Ovary (tissue), 10 donors: ENCODE measurements at places on chromosomes 3 and 15.

GRCh38 chr15:71888797-71889196, 78.4 kb downstream of the NR2E3 start:
- DNase-seq: no peak

- DNase-seq: no peak
Observed at GRCh38 chr15:80819001-80819400, 39.8 kb downstream of the CEMIP start.

- DNase-seq: peak; percentile 96
Observed at GRCh38 chr3:194315088-194315964, 35.8 kb downstream of the CPN2 start.

DNA sequence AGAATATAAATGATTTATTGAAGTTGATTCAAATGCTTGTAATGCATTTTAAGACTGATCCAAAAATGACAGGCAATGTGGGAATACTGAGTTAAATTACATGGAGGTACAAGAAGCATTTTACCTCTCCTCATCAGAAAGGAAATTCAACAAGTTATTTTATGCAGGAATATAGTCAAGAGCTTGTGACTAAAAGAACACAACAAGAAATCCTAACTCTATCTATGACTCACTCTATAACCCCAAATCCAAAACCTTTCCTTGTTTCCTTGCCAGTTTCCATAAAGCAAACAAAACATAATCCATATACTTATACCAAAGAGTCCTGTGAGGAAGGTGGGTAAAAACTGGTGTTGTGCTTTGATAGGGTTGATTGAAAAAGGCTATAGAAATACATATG, 30.8 kb downstream of the SIN3A start:
- DNase-seq: no peak

- DNase-seq: no peak
Observed at GRCh38 chr3:71723452-71724170, 1.6 kb downstream of the EIF4E3 start.

DNA sequence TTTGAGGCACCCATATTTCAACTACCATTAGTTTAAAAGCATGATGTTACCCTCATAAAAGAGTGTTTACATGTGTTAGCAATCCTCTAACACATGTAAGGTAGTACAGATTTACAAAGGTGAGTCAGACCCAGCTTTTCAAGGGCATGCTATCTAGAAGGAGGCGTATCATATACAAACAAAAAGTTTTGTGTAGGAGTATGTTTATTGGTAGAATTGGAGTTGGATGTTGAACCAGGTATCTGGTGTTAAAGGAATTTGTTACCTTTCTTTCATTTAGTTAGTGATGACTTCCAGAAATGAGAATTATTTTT, 2.4 kb downstream of the HACD3 start:
- no peak for DNase-seq

DNA sequence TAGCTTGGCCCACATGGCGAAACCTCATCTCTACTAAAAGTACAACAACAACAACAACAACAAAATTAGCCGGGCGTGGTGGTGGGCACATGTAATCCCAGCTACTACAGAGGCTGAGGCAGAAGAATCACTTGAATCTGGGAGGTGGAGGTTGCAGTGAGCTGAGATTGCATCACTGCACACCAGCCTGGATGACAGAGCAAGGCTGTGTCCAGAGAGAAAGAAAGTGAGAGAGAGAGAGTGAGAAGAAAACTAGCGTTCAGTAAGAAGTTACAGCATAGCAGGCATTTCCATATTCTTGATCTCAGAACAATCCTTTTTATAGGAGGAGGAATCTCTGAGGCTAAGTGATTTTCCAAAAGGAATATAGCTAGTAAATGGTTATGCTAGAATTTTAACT, 1076.1 kb downstream of the AGBL1 start:
- DNase-seq: no peak

GRCh38 chr15:51613951-51614350, 8.6 kb downstream of the DMXL2 start:
- DNase-seq: no peak

- DNase-seq: no peak
Observed at GRCh38 chr15:89487791-89488190, 8.6 kb downstream of the RHCG start.

DNA sequence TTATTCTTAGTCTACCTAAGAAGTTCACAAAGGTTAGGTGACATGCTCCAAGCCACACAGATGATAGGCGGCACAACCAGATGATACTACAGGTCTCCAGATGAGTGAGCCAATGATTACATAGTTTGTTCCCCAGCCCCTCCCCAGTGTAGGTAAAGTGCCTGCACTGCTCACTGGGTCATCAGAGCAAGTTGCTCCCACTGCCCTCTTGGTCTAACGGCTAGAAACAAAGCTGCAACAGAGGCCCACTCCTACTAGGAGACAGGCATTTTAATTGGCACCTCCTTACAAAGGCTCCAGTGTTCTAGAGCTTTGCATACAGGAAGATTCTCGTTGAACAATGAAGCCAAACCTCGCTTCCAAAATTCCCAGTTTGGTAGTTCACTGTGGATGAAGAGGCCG, 47.3 kb downstream of the TMEM44 start:
- no peak for DNase-seq

- DNase-seq: no peak
Observed at GRCh38 chr3:8524249-8524648, 22.6 kb downstream of the LMCD1 start.

DNA sequence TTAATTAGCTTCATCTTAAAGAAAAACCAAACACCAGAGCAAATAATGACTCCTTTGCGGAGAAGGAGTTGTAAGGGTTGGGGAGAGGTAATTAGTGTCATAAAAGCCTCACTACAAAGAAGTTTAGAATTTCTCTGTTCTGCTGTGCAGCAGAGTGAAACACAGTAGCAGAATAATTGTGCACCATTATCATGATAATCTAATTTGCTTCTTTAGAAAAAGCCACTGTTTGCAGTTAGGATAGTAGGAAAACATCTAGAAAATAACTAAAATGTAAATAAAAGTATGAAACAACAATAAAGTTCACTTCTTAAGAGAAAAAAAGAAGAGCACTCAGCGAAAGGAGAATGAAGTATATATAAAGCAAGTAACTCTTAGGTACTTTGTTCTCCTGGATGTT, 5.5 kb downstream of the SHOX2 start:
- DNase-seq: no peak
